ENCODE measurements at places on chromosomes 16 and 17.

- no peak for DNase-seq
Measured at GRCh38 chr16:83714286-83714685, 93.5 kb upstream of the HSBP1 start.

GRCh38 chr17:64638552-64639203, 23.4 kb downstream of the SMURF2 start:
- no peak for DNase-seq

DNA sequence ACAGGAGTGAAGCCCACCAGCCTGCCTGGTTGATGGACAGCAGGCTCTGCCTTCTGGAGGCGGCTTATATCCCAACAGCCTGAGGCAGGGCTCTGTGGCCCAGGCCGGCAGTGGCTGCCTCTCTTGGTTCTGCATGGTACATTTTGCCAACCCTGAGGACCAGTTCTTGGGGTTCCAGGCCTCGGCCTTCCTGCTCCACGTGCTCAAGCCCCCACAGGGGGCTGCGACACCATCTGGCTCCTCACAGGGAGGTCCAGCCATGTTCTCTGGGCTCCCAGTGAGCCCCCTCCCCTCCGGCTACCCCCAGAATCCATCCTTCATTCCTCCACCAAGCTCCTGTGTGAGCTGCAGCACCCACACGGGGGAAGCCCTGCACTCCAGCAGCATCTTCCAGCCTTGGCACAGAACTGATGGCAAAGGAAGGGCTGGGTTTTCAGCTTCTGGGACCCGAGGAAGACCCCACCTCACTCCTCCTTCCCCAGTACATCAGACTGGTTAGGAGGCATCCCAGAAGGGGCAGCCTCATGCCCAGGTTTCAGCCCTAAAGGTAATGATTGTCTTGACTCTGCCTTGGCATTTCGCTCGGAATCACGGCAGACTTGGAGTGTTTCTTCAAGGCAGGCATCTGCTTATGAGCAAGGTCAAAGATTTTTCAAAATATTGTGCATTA, 231.2 kb downstream of the CPPED1 start:
- no peak for DNase-seq

- no peak for DNase-seq
Measured at GRCh38 chr16:23754594-23755483, at the start of gene CHP2. TSS of gene CHP2 (plus strand) at chr16:23755026. CDS start at chr16:23755050, 24 bp downstream.

GRCh38 chr17:44184212-44184810, 2.5 kb upstream of the TMUB2 start:
- DNase-seq: no peak

DNA sequence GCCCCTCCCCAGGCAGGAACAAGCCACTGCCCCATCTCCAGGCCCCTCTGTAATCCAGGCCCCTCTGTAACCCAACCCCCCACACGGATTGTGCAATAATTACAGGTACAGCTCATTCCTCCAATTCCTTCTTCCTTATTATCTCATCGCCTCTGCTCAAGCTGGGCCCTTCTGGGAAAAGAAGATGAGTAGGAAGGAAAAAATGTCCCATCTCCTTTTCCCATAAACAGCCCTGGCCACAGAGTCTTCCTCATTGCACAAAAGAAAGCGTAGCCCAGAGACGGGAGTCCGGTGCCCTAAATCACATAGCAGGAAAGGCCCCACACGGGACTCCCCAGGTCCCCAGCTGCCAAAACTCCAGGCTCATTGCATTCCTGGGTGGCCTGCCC, 3.6 kb upstream of the LITAFD start:
- no peak for DNase-seq

DNA sequence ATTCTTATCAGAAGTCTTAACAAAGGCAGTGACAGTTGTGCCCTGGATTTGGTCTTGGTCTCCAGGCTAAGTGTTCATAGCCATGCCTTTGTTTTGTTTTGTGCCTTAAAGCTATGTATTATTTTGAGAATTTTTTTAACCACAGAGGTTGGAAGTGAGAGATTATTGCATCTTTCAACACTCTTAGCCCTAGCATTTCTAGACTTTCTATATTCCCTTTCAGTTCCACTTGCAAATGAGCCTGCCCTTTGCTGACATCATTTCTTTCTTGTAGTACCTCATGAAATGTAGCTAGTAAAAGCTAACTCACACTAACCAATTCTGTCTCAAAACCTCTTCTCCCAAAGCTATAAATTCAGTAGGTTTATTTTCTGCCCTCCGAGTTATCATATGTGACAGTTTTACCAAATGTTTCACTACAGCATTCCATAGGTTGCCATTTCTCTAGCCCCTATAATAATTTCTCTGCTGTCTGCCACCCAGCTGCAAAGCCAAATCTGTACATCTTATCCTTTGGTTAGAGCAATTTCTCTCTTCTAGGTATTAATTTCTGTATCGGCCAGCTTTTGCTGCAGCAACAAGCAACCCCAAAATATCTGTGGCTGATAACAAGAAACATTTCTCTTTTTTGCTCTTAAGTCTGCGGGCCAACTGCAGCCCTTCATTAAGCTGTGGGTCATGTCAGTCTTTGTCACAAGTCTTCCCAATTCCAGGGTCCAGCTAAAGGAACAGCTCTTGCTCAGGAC, 14.2 kb upstream of the CCL1 start:
- DNase-seq: no peak
